ENCODE measurements at places on chromosomes 4 and X.
A peak's percentile ranks its signal among the peaks of the same experiment; 100 is the strongest.

DNA sequence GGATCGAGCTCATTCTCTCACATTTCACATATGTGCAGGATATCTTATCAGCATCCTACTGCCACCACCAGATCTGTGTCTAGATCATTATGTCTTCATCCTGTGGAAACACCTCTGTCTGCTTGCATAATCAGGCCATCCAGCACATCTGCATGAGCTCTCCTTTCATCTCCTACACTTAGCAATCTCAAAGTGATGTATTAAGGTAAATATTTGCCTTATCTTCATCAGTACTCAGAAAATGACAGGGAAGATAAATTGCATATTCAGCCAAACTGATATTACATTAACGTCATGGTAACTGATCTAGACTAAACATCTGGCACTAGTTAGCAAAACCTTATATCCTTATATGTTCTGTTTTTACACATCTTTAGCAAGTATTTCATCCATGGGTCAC, 207.3 kb upstream of the PABPC4L start:
- DNase-seq, result no peak

DNA sequence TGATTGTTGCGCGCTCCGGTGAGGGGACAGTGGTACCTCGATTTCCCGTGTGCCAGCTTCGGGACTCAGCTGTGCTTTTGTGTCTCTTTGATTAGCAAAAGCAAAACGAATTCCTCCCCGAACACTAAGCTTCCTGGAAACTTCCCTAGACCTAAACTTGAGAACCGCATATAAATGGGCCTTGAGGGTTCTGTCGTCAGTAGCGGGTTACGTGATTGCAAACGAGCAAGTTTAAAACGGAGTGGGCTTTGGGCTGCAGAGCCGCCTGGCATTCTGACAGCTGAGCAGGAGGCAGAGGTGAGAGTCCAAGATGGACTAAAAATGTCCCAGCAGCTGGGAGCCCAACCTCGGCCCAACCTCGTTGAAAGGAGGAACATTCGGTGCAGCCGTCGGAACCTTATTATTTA, 1.2 kb upstream of the TAPT1 start:
- no peak for DNase-seq

- DNase-seq, result no peak
Observed at GRCh38 chr4:66052426-66052825, 382.1 kb upstream of the EPHA5 start.

DNA sequence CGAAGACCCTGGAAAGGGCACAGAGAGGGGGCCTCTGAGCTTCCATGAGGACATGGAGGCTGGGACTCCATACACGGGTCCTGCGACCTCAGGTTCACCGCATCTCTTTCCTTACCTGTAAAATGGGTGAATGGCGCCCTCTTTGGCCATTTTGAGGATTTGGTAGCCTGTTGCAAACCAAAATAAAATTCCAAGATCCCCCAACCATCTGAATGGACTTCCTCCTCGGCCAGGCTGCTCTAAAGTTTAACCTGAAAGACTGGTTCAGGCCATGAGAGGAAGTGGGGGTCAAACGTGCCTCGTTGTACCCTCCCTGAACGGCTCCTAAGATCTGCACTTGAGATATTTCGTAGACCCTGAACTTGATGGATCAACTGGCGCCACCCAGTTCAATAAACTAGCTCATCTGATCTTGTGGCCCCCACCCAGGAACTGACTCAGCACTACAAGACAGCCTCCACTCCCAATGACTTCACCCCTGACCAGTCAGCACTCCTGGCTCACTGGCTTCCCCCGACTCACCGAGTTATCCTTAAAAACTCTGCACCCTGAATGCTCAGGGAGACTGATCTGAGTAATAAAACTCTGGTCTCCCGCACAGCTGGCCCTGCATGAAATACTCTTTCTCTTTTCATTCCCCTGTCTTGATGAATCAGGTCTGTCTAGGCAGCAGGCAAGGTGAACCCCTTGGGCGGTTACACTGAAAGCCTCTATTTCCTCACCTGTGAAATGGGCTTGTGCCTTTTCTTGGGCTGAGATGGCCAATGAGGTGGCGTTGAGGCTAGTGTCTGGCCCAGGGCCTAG, 32.9 kb upstream of the GPR78 start:
- peak; percentile 28 for DNase-seq

GRCh38 chrX:137387646-137388045, 178.3 kb upstream of the ZIC3 start:
- no peak for DNase-seq

- DNase-seq, result no peak
Observed at GRCh38 chr4:94583914-94584641, 132.3 kb downstream of the PDLIM5 start.

- DNase-seq, result no peak
Observed at GRCh38 chr4:13527981-13528820, 16.1 kb downstream of the NKX3-2 start.

GRCh38 chr4:182454440-182455013, 211.3 kb downstream of the TENM3 start:
- no peak for DNase-seq

- no peak for DNase-seq
Observed at GRCh38 chr4:26899991-26900390, 39.4 kb downstream of the STIM2 start.

DNA sequence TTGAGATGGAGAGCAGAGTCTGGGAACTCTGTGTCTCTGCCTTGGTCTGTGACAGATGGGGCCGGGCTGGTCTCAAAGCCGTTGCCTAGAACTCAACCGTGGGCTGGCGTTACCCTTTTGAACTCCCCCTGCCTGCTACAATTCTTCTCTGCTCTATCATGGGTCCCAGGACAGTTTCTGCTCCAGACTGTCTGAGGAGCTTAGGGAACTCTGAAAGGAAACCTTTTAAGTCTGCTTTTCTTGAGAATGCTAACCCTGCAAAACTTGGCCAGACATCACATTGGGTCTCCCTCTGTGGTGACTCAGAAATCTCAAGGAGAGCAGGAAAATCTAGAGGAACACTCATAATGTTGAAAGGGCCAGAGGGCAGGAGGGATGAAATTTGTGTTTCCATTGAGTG, 240.6 kb downstream of the CBR4 start:
- no peak for DNase-seq

DNA sequence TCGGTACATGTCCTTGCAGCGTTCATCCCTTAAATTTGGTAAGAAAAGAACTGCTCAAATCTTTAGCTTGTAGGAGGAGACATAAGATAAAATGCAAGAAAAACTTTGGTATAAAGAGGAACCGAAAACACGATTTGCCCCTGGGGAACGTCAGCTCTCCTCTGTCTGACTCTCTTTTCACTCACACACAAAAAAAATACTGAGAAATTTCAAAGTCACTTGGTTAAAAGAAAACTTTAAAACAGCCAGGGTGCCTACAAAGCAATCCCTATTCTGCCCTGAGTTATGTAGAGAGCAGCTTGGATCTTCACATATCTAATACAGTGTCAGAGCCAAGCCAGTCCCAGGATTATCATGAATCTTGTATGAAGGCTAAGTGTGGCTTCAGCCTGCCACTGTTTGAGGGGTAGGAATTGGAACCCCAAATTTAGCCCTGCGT, 248.5 kb upstream of the CXXC4 start:
- peak; percentile 14 for DNase-seq

DNA sequence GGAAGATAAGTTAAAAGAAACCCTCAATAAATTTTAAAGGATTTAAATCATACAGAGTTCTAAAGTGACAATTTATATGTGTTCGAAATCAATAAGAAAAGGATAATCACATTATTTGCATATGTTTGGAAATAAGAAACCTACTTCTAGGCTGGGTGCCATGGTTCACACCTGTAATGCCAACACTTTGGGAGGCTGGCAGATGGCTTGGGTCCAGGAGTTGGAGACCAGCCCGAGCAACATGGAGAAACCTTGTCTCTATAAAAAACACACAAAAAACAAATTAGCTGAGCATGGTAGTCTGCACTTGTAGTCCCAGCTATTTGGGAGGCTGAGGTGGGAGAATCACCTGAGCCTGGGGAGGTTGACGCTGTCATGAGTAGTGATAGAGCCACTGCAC, 8.1 kb upstream of the SAP30 start:
- no peak for DNase-seq

- no peak for DNase-seq
Observed at GRCh38 chrX:129472116-129472515, 51.2 kb downstream of the SMARCA1 start.

- DNase-seq, result no peak
Observed at GRCh38 chr4:154911097-154911496, 130.0 kb downstream of the RBM46 start.

- no peak for DNase-seq
Observed at GRCh38 chrX:110162867-110163266, 155.0 kb downstream of the AMMECR1 start.

DNA sequence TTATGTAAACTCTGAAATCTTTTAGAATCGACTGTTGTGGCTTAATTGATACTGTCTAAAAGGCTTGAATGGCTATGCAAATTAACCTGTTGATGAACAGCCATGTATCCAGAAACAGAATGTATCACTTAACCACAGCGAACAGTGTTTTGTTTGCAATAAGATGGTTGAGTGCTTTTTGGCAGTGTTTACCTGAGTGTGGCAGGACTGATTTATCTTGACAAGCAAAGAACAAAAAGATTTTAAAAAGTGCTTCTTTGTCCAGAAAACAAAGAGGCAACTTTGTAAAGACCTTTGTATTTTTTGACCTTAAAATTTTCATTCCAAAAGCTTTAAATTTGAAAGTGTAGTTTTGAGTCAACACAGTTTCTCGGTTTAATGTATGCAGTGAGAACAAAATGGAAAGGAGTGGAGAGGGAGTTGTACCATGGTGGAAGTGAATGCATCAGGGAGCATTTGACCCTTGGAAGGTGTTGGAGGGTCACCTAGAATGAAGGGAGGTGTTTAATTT, 18.0 kb downstream of the ARHGAP10 start:
- DNase-seq, result peak; percentile 50

GRCh38 chr4:4889781-4890180, 30.3 kb downstream of the MSX1 start:
- no peak for DNase-seq

GRCh38 chr4:3469386-3470243, 6.5 kb downstream of the DOK7 start:
- DNase-seq, result no peak

GRCh38 chr4:74100531-74100930, 1.5 kb upstream of the CXCL2 start:
- DNase-seq, result no peak

DNA sequence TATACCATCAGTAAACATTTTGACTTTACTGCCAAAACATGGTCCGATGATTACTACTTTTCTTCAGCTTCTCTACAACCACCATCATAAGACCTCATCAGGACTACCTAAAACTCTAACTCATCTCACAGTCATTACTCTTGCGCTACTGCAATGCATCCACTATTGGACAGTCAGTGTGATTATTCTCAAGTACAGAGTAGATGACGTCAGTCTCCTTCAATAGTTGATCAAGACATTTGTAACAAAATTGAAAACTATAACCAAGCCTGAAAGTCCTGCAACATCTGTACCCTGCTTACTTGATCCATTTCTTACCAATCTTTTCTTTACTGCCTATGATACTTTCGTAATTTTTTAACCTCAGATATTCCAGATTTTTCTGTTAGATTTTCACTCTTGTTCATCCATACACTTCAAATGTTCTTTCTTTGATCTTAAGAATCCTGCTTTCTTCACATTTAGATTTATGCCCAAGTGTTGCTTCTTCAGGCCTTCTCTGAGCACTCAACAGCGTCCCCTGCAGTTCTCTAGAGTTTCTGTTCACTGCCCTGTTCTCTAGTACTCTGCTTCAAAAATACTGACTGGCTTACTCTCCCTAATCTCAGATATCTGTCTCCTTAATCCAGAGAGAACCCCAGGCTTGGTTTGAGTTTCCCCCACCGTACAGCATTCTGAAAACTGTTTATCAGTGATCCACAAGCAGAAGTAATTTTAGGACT, 1517.6 kb downstream of the STIM2 start:
- DNase-seq, result no peak

DNA sequence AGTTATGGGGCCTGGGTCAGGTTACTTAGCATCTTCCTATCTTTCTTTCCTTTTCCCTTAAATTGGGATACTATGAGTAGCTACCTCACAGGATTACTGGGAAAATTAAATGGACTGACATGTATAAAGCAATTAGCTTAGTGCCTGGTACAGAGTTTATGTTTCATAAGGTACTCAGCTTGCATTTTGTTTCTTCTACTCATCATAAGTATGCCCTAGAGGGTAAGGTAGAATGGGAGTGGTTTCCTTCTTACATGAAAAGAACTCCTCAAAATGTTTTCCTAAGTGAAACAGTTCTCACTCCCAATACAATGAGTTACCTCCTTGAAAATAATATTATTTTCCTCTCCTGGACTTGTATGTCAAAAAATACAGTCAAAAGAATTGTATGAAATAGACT, 75.7 kb downstream of the NPFFR2 start:
- DNase-seq, result no peak

- DNase-seq, result peak; percentile 35
Observed at GRCh38 chrX:101383679-101384205, 2.2 kb downstream of the BTK start.
